ENCODE measurements at places on chromosomes 7 and 10. TPM values are rescaled to one million over a fixed set of nuclear protein-coding genes. Genes with fewer than 3 reads are reported as not detected.

The FKBP6 gene
- 0.04 TPM for polyA plus RNA-seq

DNA sequence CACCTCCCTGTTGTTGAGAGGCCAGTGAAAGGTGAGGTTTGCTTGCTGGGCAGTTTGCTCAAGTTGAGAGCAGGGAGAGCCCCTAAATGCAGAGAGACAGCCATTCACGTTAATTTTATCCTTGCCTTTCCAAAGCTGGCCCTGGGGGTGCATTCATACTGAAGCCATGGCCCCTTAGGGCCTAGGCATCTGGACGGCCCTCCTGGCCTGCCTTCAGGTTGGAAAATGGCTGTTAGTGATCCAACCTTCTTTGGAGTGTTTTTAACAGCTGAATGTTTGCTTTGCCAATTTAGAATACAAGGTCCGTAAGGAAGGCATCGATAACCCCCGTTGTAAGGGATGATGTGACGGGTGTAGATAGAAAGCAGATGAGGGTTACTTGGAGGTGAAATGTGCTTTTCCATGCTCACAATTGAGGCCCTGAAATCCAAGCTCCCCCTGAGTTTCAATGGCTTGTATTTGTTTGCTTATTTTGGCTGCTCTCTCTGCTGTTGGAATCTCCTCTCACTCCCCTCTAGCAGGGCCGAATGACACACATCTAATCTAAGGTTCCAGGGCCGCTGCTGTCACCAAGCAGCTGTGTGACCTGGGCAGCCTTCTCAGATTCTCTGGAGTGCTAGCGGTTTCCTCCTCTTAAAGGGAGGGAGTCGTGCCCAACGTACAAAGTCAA is 171.6 kb upstream of the MKI67 start:
- H3K27me3 ChIP-seq: no peaks in the 10 kb centered on the region
- DNase-seq: no peak
- no peaks in the 10 kb centered on the region for H3K4me1 ChIP-seq
- no peak overlapping the region for H3K27ac ChIP-seq
- H3K4me3 ChIP-seq: no peak overlapping the region
- H3K36me3 ChIP-seq: no peaks in the 10 kb centered on the region

DNA sequence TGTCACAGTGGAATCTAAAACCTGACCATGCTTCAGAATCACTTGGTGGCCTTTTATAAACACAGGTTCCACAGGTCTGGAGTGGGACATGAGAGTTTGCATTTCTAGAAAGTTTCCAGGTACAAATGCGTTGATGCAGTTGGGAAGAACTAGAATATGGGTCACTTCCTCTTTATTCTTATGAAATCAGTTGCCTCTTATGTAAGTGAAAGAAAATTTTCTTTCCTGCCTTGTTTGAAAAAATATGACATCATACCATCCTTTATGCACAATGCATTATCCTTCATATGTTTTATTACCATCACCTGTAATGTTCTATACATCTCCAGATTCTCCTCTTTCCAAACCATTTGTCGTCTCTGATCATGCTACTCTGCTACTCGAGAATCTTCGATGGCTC is 44.0 kb downstream of the PLXNA4 start:
- DNase-seq: no peak
- peaks cover 12% of the 10 kb centered on the region for H3K27me3 ChIP-seq
- no peak overlapping the region for H3K4me3 ChIP-seq
- no peak overlapping the region for H3K27ac ChIP-seq
- no peaks in the 10 kb centered on the region for H3K4me1 ChIP-seq
- no peaks in the 10 kb centered on the region for H3K36me3 ChIP-seq

DNA sequence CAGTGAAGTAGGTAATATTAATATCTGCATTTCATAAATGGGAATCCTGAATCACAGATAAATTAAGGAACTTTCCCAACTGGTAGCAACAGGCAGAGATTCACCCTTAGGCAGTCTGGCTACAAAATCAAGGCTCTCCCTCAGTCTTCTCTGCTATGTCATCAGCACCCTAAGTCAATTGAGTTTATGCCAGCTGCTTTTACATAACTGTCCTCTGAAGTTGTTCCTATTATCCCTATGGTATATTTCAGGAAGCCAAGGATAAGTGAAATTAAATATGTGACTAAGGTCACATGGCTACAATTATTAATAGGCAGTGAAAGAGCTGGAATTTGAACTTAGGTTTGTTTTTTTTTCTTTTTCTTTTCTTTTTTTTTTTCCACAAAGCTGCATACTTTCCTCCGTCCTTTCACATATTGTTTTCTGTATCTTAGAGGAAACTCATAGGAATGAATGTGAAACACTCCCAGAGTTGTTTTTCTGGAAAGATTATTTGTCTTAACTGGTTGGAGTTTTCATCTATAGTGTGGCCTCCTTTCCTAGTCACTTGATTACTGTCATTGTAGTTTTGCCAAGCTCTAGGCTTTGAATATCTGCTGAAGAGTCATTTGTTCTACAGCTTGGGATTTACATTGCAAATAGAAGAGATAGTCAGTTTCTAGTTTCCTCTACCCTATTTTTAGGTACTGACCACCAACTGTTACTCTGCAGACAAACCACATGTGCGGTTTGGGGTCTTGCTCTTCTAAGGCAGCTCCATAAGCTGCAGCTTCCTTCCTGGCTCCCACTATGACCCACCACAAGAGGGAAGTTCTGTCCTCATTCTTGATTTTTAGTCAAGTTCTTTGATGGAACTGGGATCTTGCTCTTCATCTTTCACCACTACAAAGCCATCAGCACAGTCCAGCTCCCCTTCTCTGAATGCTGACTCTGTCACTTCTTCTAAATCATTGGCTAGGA is 338.0 kb upstream of the KIAA1217 start:
- DNase-seq: no peak
- no peak overlapping the region for H3K27ac ChIP-seq
- no peaks in the 10 kb centered on the region for H3K36me3 ChIP-seq
- no peaks in the 10 kb centered on the region for H3K4me1 ChIP-seq

DNA sequence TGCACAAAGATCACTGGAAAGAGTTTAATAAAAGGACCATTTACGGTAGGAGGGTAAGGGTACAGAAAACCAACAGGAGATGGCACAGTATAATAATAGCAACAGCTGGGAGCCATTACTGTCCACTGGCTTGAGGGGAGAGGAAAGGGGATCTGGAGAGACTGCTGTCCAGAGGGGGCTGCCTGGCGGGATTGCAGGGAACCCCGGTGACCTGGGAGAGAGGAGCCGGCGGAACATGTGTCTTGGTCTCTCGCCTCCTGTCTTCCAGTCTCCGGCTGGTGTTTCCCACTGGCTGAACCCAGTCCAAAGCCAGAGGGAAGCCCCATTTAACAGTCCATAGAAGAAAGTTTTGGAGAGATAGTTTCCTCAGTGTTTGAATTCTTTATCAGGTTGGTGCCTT is 57.5 kb upstream of the PODXL start:
- DNase-seq: no peak
- no peaks in the 10 kb centered on the region for H3K4me1 ChIP-seq
- H3K36me3 ChIP-seq: no peaks in the 10 kb centered on the region
- no peaks in the 10 kb centered on the region for H3K27me3 ChIP-seq
- no peak overlapping the region for H3K27ac ChIP-seq

GRCh38 chr10:52653263-52653909 is 119.2 kb downstream of the MBL2 start:
- H3K4me3 ChIP-seq: no peak overlapping the region
- no peak for DNase-seq

The MKI67 gene
- 26.5 TPM for polyA plus RNA-seq

Measured in large intestine (tissue), 12 donors.